Fibroblast of mammary gland (primary cell): ENCODE measurements at places on chromosomes 3 and 15.

- no peak for DNase-seq
Measured at GRCh38 chr3:129047553-129047839, 13.1 kb upstream of the GP9 start.

GRCh38 chr3:84943379-84943778 lies 15.4 kb upstream of the CADM2 start:
- no peak for DNase-seq

- DNase-seq = no peak
Measured at GRCh38 chr3:39329493-39329892, at the start of gene CCR8. Gene CCR8, plus strand, starts transcription at chr3:39329709. Its CDS starts 2,623 bp downstream, at chr3:39332332.

GRCh38 chr15:70853318-70853972 lies 512 bp downstream of the LARP6 start:
- DNase-seq = no peak

DNA sequence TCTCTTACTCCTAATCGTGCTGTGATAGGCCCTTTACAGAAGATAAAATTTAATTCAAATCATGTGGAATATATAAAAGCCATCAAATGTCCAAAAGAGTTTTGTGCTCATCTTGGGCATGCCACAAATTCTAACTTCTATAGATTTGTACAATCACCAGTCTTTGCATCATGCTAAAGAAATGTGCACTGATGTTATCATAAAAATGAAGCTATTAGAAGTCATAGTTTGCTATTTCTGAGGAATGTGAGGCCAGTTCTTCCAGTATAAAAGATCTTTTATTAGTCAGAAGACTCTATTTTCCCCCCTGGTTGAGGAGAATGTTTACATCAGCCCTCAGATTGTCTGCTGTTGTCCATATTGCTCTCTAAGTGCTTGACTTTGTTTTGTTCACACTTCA lies 2.1 kb upstream of the ANXA2 start:
- peak; percentile 62 for DNase-seq

DNA sequence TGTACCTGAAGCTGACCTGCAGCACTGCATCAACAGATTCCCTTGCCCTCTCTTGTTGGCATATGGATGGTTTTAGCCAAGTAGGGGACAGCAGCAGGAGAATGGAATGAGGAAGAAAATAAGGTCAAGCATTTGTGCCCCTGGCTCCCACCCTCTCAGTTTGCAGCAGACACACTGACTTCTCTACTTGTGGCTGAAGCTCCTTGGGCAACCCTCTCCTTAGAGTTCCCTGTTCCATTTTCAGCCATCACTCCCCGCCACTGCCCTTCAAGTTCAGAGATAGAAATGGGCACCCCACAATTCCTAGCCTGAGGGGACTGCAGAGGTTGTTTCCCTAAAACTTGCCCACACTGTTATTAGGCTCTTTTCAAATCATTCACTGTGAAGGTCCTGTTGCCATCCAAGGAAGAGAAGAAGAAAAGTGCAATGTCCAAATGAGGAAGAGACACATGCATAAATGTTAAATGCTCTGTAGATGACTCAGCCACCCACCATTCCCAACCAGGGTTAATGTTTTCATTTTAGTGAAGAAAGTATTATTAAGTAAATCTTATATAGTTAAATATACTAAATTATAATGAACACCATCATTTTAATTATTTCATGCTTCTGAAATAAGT lies 295.9 kb upstream of the UBE2E2 start:
- peak; percentile 10 for DNase-seq

DNA sequence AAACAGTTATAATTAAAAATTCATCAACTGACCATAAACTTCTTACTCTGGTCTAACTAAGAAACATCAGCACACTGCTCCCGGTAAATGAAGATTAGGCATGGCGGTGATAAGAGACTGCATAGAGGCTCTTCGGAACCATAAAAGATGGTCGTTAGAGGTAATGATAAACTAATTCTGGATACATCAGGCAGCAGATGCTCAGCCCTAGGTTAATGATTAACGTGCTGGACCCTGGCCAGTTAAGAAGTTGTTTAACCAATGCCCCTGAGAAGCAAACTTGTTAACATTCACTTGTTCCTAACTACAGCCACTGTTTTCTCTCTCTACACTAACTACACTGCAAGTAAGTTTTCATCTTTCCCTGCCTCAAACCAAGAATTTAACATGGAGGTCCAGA lies 111.5 kb downstream of the PDZRN3 start:
- DNase-seq = no peak
